ENCODE measurements at places on chromosomes 6 and 20.

DNA sequence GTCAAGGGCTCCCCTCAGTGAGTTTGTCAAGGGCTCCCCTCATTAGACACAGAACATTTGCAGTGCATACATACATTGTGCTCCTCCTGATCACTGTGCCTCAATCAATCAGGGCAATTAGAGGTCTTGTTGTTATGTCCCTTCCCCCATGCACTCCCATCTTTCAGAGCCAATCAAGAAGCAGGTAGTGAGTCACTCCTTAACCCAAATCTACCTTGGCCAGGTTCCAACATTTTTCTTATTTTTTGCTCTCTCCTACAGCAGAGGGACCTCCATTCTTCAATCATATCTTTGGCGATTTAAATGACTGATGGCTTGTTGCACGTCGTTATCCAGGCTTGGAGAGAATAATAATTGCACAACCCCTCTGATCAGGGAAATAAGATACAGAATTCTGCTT lies 409.9 kb upstream of the SPTLC3 start:
- DNase-seq = no peak

GRCh38 chr6:152378169-152378568 lies 259.0 kb downstream of the SYNE1 start:
- DNase-seq = no peak

DNA sequence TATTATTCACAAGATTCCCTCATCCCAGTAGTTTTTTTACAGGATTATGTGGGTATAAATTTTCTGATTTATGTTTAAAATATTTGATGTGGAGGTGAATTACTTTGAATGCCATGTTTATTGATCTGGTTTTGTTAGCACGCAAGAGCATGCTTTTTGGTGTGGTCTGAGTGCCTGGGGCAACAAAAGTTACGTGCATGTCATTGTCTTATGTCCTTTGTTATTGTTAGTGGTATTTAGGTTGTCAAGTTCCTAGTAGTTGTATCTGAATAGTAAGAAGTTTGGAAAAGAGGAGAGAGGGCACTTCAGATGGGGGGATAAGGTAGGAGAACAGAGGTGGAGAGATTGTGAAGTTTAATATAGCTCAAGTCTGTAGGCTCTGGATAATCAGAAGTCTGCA lies 95.0 kb downstream of the ATRN start:
- no peak for DNase-seq

GRCh38 chr6:106106276-106107042 lies 20.3 kb downstream of the PRDM1 start:
- no peak for DNase-seq

GRCh38 chr6:12178521-12178920 lies 111.6 kb upstream of the EDN1 start:
- DNase-seq = no peak

Measured in GM12892 (cell line).